ENCODE measurements at places on chromosomes 7 and 10. TPM values are rescaled to one million over a fixed set of nuclear protein-coding genes. Genes with fewer than 3 reads are reported as not detected.

- DNase-seq, result peak; percentile 31
These were observed 111.5 kb downstream of the CCNY start for GRCh38 chr10:35447693-35448407.

DNA sequence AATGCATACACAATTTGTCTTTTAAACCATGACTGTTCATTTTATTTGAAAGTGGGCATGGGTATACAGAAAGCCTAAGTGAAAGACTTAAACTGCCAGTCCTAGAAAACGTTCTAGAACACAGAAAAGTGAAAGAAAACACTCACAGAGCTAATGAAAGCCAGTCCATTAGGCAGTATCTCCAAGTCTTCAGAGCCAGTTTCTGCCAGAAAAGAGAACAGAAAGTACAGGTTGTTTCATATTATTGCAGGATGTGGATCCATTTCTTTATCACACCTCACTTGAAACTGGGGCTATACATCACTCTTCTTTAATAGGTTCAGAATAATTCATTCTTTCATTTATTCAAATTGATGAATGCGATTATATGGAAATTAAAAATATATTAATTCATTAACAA, 7.7 kb downstream of the PON1 start:
- no peak for DNase-seq

The PRKCQ gene
- total RNA-seq, result 0.89 TPM

The NHLRC2 gene
- 33.0 TPM for total RNA-seq

The C7orf57 gene
- total RNA-seq, result not detected

GRCh38 chr7:17663061-17663675, 277.1 kb downstream of the SNX13 start:
- DNase-seq, result no peak

DNA sequence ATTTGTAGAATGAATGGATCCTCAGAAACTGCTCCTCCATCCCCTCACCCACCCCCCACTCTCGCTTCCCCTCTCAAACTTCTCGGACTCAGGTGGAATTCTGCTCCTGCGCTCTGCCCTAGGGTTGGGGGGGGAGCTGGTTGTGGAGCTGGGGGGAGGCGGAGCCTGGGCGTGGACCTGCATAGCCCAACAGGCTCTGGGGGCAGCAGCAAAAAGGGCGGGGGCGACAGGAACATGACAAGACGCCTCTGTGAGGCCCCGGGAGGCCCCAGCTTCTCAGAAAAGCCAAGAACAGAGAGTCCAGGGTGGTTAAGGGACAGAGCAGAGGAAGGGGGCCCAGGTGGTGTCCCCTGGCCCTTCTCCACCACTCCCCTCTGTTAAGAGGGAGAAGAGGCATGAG, 3.5 kb downstream of the TSC22D4 start:
- DNase-seq, result no peak

- no peak for DNase-seq
These were observed 63.4 kb downstream of the OSBPL3 start for GRCh38 chr7:24916463-24917040.

The CCDC71L gene
- total RNA-seq, result 25.4 TPM

DNA sequence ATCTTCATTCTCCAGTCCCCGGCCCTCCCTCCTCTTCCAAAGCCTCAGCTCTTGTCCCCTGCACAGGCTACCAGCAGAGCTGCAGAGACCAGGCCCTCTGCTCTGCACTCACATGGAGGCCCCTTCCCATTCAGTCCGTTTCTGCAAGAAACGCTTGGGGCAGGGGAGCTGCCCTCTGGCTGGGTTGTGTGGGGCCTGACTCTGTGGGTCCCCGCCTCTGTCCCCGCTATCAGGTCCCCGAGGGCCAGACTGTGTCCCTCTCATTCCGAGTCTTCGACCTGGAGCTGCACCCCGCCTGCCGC, 1.5 kb downstream of the PCOLCE start:
- DNase-seq, result no peak

The TPK1 gene
- 12.3 TPM for total RNA-seq

DNA sequence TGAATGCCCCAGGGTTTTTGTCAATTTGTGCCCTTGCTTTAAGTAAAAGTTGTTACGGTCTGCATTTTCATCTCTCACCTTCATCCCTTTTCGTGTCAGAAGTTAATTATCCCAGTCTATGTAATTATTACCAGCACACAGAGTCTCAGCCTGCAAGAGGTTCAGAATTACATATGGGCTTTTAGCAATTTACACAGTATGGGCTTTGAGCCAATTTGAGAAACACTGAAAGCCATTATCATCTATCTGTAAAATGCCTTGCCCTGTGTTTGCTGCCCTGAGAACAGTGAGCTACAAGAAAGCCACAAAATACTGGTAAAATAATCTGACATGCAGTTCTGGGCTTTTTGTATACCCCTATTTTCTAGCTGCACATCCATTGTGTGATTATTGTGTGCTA, 125.6 kb upstream of the STEAP4 start:
- no peak for DNase-seq

GRCh38 chr7:134690016-134690415, 43.4 kb downstream of the BPGM start:
- DNase-seq, result no peak

DNA sequence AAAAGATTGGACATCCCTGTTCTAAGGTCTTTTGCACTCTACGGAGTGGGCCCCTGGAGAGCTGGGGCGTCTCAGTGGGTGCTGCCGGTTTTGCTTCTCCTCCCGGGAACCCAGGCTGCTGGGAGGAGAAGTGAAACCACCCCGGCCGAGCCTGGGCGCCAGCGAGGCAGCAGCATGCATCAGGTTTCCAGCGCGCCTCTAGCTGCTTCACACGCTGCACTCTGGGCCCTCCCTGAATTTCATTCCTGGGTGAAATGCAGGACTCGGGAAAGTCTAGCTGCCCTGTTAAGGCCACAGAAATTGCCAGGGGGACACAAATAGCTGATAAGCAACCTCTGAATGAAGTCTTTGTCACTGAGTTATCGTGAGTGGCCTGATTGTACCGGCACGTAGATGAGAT, 127.4 kb downstream of the TRRAP start:
- DNase-seq, result no peak

The NRG3 gene
- 0.18 TPM for total RNA-seq

GRCh38 chr10:80611481-80612185, 73.9 kb downstream of the SH2D4B start:
- DNase-seq, result no peak

GRCh38 chr7:155450970-155451801, 6.7 kb upstream of the EN2 start:
- DNase-seq, result no peak

DNA sequence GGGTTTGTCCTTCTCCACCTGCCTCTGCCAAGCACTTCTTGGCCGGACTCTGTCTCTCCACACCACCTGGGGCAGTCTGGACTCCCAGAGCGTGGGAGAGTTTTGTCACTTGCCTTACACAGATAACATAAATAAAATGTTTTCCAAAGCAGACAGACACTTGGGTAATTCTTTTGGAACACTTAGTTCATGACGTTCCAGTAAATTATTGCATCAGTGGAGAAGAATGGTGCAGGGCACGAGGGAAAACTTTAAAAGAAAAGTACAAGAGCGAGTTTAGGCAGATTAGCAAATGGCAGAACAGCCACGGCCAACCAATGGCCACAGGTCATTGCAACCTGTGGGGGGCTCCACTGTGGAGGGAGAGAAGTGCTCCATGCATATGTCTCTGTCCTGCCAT, 170.6 kb upstream of the GRB10 start:
- DNase-seq, result no peak

The PPP1R3C gene
- 0.64 TPM for total RNA-seq

GRCh38 chr7:6078548-6078947, 47.4 kb downstream of the ANKRD61 start:
- no peak for DNase-seq

The SLC18A2 gene
- total RNA-seq, result 1.6 TPM

DNA sequence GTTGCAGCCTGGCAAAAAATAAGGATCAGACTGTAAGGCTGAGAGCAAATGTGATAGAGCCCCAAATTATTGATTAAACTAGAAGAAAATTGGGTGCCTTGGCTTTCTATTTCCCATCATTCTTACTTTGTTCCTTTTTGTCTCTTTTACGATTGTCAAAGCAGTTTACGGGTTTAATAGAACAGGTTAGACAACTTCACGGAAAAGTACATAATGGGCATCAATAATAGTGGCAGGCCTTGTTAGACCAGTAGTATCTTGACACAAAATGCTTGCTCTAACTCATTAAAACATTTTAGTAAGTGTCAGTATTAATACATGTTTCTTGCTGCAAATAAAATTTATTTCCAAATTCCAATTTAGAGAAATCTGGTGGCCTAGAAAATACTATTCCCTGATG, 14.5 kb upstream of the GGCT start:
- no peak for DNase-seq

The ASB13 gene
- total RNA-seq, result 50.7 TPM

DNA sequence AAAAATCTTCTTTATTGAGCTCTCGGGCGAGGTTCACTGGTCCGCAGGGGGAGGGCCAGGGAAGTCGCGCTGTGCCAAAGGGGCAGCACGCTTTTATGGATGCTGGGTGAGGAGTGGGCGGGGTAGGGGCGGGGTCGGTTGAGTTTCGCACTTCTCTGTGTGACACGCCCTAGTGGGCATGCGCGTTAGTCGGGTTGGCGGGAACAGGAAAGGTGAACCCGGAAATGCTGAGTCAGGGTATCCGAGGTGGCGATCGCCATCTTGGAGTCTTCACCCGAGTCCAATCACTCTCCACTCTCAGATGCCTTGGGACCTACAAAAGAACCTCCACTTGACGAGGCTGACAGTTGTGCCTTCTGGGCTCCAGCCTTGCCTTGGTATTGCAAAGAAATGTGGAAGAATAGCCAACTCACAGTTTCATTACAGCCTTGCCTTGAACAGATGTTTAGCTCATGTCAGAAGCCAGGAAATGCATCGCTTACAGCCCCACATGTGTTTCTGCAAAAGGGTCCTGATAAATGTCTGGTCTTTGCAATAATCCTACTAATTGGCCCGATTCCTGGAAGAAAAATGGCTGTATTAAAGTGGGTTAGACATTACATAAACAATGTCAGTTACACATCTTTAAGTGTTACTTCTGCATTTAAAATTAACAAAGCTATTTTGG, 64.1 kb downstream of the AHR start:
- no peak for DNase-seq

- DNase-seq, result no peak
These were observed 8.1 kb downstream of the IRF5 start for GRCh38 chr7:128945668-128946366.

The LLCFC1 gene
- total RNA-seq, result not detected

The OGDHL gene
- 1.3 TPM for total RNA-seq

The CABCOCO1 gene
- not detected for total RNA-seq

DNA sequence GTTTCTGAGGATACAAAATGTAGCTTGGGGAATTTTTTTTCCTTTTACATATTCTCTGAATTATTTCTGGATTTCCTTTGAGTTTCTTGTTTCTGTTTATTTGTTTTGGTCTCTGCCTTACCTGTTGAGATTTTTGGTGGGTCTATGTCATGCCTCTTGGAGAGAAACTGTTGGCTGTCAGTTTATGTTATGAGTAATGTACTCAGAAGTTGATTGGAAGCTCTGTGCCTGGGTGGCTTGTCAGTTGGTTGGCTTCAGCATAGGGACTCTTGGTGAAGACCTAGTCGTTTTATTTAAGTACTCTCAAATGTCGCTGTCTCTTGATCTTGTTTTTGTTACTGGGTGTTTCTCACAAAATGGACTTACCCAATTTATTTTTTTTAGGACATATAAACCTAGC, 132.4 kb downstream of the CDK14 start:
- DNase-seq, result no peak

The FOXI2 gene
- not detected for total RNA-seq

DNA sequence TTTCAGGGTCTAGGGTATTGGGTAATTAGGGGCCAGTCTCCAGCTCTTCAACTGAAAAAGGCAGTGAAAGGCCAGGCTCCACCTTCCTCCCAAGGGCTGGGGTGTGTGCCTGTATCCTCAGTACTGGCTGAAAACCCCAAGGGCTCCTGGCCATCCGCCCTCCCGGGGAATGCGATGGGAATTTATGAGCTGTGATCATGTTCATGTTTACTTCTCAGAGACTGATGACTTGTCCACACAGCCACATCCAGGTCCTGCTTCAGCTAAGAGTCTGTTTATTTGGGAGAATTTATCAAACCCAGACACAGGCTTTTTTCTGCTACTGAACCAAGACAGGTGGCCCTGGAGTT, 91.7 kb downstream of the CCDC3 start:
- no peak for DNase-seq

GRCh38 chr7:19161671-19162070, 16.4 kb upstream of the FERD3L start:
- no peak for DNase-seq

- DNase-seq, result no peak
These were observed 55.0 kb downstream of the PODXL start for GRCh38 chr7:131501422-131501821.

The NKX2-3 gene
- total RNA-seq, result 3.4 TPM

GRCh38 chr10:88582411-88582805, 710 bp downstream of the RNLS start:
- no peak for DNase-seq

DNA sequence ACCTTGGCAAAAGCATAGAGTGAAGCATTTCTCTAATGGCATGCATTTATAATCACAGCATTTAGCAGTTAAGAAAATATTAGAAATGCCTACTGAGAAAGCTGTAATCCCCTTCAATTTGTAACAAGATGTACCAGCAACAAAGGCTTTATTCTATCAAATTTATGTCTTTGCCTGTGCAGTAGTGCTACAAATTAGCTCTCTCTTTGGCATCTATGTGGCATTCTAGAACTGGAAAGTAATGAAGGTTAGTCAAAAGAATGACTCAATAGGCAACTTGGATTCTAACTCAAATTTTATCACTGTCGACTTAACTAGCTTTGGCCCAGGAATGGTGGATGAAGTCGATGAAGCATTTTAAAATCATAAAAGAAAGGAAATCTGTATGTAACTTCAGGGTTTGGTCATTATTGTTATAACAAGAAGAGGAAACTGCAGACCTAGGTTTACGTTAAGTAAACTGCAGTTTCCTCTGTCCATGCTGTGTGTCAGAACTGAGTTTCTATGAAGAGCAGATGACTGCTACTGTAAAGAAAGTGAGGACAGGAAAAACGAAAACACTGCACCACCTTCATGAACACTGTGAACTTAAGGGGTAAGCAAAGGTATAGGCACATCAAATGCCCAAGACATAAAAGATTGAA, 140.0 kb downstream of the RAPGEF5 start:
- DNase-seq, result no peak

DNA sequence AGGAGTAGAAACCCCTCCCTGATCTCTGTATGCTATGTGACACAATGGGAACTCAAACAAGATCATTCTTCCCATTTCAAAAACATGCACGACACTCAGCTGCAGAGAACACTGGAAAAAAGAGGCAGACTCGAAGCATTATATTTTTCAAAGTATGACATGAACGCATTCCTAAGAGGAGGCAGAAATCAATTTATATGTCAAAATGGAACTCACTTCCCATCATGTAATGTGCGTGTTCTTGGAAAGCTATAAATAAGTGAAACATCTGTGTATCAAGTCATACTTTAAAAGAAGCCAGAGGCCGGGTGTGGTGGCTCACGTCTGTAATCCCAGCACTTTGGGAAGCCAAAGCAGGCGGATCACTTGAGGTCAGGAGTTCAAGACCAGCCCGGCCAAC, 142.7 kb downstream of the ICA1 start:
- no peak for DNase-seq

The SPDYE5 gene
- not detected for total RNA-seq
